ENCODE measurements at places on chromosomes 1 and 21. TPM values are rescaled to one million over a fixed set of nuclear protein-coding genes. Genes with fewer than 3 reads are reported as not detected.

Gene TNNI3K
- total RNA-seq = not detected

Gene NID1
- 321 TPM for total RNA-seq

DNA sequence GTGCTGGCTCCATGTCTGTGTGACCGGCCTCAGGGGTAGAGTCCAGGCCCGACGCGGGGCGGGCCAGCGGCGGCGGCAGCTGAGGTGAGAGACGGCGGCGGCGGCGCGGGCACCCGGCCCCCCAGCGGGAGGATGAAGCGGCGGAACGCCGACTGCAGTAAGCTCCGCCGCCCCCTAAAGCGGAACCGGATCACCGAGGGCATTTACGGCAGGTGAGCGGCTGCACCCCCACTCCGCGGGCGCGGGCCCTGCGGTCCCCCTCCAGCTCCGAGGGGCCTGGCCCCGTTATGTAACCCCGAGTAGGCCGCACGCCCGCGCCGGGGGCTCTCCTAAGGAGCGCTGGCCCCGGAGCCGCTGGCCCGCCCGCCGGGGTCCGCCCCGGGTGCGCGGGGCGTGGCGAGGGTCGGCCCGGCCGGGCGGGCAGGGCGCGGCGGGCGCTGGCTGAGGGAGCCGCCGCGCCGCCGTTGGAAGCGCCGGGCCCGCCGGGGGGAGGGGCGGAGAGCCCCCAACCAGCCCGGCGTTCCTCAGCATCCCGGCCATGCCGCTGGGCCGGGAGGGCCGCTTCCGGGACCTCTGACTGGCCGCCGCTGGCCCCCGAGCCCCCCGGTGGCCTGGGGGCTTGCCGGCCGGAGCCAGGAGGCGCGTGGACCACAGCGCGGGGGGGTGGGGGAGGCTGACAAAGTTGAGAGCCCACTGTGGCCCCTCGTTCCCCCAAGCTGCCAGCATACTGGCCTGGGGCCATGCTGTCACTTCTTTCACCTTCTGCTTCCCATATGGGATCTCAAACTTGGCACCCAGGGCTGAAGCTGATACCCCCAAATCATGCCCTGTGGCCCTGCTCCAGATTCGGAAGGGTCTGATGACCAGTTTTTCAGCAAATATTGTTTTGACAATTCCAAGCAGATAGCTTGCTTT is 527 bp downstream of the MACO1 start:
- DNase-seq = no peak

Gene OPRD1
- total RNA-seq = not detected

DNA sequence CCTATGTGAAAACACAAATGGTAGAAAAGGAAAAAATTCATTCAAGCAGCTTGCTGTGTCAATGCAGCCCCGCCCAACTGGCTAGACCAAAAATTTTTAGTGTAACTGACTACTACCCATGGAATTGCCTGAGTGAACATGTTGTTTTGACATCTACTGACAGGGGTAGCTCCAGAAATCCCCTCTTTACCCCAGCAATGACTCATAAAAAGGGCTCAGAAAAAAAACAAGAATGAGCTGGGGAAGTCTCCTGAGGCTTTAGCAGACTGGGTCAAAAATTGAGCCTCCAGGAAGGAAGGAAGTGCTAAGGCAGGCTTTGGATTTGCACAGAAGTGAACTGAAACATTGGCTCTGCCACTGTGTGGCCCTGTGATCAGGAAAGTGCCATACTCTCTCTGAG is 24.4 kb upstream of the FGGY start:
- no peak for DNase-seq

Gene CXADR
- 10.7 TPM for total RNA-seq

Gene SLC1A7
- total RNA-seq = not detected

- no peak for DNase-seq
Observed at GRCh38 chr21:42375506-42375905, 9.2 kb upstream of the TFF1 start.

Gene SLC9C2
- not detected for total RNA-seq

GRCh38 chr1:61142726-61143500 is 60.6 kb downstream of the NFIA start:
- DNase-seq = no peak

Gene NR5A2
- 18.1 TPM for total RNA-seq

DNA sequence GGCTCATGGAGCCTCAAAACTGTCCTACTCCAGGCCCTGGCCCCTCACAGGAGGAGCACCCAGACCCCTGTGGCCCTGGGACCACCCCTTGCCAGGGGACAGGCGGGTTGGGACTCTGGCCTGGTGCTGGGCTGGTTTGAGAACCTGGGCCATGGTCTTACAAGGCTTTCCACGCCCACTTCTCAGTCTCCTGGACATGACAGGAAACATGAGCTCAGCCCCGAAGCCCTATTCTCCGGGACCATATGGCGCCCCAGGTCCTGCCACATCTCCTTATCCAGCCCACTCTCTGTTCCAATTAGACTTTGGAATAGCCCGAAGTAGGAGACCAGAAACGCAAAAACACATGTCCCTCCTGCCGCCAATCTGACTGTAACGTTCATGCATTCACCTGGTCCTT is 47.9 kb downstream of the KCNAB2 start:
- no peak for DNase-seq

- no peak for DNase-seq
Observed at GRCh38 chr1:241706967-241707366, 54.9 kb downstream of the WDR64 start.

DNA sequence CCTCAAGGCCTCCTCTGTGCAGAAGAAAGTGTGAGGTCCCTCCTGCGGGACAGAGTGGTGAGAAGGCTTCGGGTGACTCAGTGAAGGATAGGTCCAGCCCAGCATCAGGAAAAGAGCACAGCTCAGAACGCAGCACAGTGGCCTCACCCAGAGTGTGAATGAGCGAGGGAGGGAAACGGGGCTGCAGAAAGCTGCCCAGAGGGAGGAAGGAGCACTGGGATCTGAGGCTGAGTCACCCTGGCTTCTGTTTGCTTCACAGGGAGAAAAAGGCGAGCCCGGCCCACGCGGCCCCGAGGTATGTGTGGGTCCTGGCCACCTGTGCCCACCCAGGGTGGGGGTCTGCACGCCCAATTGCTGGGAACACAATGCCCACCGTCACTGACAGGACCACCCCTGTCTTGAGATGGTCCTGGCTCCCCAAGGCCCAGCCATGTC is 24.3 kb downstream of the COL6A2 start:
- DNase-seq = no peak

- no peak for DNase-seq
Observed at GRCh38 chr1:59355361-59355760, 58.5 kb downstream of the FGGY start.

GRCh38 chr1:12203216-12204007 is 26.4 kb upstream of the VPS13D start:
- no peak for DNase-seq

DNA sequence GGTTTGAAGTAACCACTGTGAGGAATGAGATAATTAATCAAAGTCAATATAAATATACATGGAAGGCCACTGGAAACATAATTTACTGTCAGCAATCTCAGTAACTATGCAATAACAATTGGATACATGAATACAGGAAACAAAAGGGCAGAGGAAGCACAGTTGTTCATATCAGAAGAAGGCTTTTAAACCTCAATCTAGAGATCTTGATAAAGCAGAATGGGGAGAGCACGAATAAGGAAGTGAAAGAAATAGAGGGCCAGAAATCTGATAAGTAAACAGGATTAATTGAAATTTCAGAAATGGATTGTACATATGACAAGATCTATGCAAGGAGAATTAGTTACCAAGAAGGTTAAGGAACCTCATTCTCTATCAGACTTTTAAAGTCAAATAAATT is 93.0 kb downstream of the EVI5 start:
- DNase-seq = no peak

DNA sequence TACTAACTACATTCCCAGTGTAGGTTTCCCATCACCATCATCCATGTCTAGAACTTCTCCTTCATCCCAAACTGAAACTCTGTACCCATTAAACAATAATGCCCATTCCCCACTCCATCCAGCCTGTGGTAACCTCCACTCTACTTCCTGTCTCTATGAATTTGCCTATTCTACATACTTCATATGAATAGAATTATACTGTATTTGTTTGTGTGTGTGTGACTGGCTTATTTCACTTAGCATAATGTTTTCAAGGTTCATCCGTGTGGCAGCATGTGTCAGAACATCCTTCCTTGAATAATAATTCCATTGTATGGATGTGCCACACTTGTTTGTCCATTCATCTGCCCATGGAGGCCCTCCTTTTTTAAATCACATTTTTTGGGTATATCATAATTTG is 35.7 kb downstream of the ATP2B4 start:
- DNase-seq = no peak

DNA sequence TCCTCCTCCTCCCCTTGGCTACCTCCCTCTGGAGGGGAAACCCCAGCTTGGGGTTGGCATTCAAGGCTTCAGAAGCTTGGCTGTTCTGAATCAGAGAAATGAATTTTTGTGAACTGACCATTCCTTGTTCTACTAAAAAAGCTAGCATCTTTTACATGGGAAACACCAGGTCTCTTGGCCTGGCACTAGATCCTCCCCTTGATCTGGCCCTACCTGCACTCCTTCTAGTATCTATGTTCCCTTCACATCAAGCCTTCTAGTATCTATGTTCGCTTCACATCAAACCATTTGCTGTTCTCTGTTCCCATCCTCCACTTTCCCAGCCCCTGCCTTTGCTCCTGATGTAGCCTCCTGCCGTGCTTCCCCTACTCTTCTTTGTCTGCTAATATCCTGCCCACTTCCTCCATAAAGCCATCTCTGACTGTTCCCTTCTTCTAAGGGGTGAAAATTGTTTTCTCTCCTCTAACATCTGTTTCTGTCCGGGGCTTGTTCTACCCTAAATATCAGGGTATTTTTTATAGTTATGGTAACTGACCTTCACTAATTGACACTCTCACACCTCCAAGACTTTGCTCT is 25.8 kb downstream of the FAM151A start:
- DNase-seq = no peak
